ENCODE measurements at places on chromosomes 3 and 15.

DNA sequence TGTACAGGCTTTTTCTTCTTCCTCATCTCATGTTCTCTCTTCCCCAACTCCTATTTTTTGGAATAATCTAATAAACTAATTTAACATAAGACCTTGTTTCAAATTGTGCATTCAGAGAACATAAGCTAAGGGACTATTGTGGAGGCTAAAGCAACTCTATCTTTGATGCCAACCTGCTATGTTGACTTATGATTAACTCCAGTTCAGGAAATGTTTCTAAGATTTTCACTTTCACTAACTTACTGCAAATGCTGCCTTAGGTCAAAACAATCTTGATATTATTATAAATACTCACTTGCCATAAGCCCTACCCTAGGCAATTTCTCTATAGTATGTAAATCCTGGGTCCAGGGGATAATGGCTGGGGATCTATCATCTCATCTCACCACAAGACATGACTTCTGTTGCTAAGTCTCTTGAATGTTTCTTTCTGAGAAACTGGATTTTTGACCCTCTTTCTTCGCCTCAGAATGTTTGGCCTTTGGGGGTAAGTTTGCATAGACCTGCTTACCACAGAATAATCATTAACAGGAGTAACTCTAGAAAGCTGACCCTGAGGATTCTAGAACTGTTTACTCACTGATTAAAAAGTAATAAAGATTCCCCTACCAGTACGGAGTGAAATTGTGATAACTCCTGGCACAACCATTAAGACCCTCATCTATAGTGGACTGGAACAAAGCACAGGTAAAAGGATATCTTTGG, 768.1 kb downstream of the GBE1 start:
- DNase-seq, result no peak

- DNase-seq, result no peak
These were observed 457.5 kb upstream of the ALCAM start for GRCh38 chr3:104909198-104909597.

- DNase-seq, result peak; percentile 10
These were observed 190.5 kb upstream of the NECTIN3 start for GRCh38 chr3:110881069-110881468.

GRCh38 chr3:20074226-20075063, 34.2 kb downstream of the KAT2B start:
- no peak for DNase-seq

- no peak for DNase-seq
These were observed 157.7 kb upstream of the TGFBR2 start for GRCh38 chr3:30448450-30449289.
